AG10803 (cell line): ENCODE measurements at places on chromosomes 13 and 19.

- DNase-seq = no peak
These were observed 322.3 kb downstream of the OXGR1 start for GRCh38 chr13:96672016-96672415.

GRCh38 chr19:34482380-34483250, 1.1 kb downstream of the WTIP start:
- DNase-seq = peak; percentile 40

DNA sequence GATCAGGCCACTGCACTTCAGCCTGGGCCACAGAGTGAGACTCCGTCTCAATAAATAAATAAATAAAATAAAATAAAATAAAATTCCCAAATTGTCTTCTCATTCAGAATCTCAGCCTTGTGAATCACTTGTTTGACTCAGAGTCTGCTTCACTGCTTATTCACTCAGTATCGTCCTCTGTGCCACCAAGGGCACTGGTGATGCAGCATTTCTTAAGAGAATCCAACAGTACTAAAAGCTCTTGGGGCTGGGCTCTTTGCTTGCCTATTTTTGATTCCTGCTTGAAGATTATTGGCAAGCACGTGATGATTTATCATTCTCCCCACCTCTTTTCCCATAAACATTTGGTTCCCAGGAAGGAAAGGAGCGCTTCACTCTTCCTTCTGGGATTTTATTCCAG, 54.8 kb upstream of the HMGB1 start:
- DNase-seq = peak; percentile 40

- peak; percentile 88 for DNase-seq
These were observed at the start of gene TLE6 for GRCh38 chr19:2977001-2977745. Gene TLE6, plus strand, starts transcription at chr19:2977564. Its CDS starts 670 bp downstream, at chr19:2978234.

DNA sequence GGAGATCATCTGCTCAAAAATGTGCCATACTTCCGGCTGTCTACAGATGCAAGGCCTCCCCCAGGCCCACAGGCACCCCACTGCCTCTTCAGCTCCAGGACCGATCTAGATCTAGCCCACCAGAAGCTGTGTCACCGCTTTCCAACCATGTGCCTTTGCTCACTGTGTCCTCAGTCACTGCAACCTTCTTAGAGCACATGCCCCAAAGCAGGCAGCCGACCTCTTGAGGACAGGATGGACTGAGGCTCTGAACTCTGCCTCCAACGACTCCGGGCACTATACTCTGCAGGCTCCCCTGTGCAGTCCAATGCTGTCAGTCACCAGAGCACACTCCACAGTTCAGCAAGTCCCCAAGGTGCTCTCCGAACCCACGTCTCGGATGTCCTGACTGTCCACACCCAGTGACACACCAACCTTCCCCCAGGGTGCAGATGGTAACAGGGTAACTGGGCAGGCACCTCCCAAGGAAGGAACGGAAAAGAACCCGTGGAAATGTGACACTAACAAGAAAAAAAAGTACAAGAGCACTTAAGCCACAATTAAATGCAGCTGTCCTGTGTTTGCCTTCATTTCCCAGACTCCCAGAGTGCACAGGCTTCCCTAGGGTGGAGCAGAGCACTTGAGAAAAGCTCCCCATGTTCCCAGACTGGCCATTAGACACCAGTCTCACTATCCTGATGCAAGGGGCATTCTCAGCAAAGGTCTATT, 4.8 kb downstream of the STK24 start:
- peak; percentile 87 for DNase-seq

- no peak for DNase-seq
These were observed 85.8 kb downstream of the ATP8A2 start for GRCh38 chr13:25457566-25457965.

GRCh38 chr13:110245416-110245899, 61.5 kb downstream of the COL4A1 start:
- peak; percentile 75 for DNase-seq

GRCh38 chr19:49512970-49513745, 697 bp downstream of the FCGRT start:
- no peak for DNase-seq

GRCh38 chr19:48613852-48614435, 932 bp downstream of the FAM83E start:
- DNase-seq = no peak
